ENCODE measurements at places on chromosomes 12 and 14. TPM values are rescaled to one million over a fixed set of nuclear protein-coding genes. Genes with fewer than 3 reads are reported as not detected.

DNA sequence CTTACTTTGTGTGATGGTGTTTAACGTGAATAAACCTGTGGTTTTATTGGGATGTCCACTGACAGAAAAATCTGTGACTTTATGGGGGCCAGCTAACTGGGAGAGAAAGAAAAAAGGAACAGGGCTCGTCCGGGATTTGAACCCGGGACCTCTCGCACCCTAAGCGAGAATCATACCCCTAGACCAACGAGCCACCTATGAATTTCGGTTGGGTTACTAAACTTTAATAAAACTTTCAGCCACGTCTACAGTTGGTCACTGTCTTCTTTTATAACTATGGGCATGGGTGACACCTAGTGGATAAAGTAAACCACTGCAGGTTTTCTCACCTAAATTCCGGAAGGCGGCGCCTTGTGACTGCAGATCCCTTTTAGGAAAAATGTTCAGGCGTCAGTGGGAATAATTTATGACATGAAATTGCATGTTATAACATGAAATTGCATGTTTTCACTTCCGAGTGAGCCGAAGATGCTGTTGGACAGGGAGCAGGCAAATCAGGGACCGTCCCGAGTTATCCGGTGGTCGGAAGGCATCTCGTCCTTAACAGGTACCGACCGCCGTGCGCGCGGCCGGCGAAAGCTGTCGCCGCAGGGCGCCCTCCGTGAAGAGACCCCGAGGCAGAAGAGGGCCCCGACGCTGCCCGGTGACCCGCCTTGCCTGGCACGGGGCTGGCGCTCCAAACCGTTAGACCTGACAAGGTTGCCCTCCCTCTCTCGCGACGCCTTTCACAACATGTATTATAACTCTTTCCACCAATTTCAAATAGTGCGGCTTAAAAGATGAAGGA lies 18.2 kb upstream of the RNASE12 start:
- DNase-seq = peak; percentile 89

GRCh38 chr14:20632448-20632830 lies 9.1 kb downstream of the OR6S1 start:
- no peak for DNase-seq

DNA sequence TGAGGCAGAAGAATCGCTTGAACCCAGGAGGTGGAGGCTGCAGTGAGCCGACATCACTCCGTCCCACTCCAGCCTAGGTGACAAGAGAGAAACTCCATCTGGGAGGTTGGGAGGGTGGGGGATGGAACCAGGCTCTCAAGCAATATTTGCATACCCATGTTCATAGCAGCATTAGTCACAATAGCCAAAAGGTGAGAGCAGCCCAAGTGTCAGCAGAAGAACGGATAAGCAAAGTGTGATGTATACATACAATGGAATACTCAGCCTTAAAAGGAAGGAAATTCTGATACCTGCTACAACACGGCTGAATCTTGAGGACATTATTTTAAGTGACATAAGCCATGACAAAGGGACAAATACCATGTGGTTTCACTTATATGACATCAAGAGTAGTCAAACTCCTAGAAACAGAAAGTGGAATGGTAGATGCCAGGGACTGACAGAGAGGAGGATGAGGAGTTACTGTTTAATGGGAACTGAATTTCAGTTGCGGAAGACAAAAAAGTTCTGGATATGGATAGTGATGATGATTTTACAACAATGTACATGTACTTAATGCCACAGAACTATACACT lies 11.6 kb downstream of the DAD1 start:
- DNase-seq = no peak

RASSF9 gene
- 0.77 TPM for total RNA-seq
